CD8-positive, alpha-beta memory T cell (primary cell): ENCODE measurements at places on chromosomes 16 and 17. TPM values are rescaled to one million over a fixed set of nuclear protein-coding genes. Genes with fewer than 3 reads are reported as not detected.

ST6GALNAC2 gene
- 1.0 TPM for total RNA-seq

DNA sequence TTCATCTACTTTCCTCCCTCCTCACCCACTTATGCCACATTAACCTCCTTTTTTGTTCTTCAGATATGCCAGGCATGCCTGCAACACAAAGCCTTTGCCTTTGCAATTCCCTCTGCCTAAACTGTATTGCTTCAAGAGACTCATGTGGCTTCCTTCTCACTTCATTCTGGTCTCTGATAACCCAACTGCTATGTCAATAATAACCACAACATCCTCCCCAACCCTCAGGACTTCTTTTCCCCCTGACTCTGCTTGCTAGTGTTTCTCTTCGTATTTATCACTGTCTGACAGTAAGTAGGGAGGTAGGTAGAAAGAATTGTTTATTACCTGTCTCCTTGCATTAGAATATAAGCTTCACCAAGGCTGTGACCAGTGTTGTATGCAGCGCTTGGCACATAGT lies 22.4 kb downstream of the RBL2 start:
- DNase-seq, result peak; percentile 91

DNA sequence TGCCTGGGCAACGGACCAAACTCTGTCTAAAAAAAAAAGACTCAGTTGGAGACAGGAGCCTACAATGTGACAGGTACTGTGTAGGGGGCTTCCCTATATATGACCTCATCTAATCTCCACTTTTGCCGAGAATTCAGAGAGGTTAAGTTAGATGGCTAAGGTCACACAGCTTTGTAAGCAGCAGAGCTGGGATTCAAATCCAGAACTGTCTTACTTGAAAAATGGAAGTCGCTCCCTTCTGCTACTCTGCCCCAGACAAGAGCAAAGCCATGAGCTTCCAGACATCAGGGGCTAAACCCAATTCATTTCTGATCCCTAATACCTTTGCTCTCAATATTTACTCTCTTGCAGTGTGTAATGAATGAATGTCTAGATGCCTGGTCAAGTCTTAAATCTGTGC lies 41.5 kb upstream of the ABCC12 start:
- DNase-seq, result no peak

DNA sequence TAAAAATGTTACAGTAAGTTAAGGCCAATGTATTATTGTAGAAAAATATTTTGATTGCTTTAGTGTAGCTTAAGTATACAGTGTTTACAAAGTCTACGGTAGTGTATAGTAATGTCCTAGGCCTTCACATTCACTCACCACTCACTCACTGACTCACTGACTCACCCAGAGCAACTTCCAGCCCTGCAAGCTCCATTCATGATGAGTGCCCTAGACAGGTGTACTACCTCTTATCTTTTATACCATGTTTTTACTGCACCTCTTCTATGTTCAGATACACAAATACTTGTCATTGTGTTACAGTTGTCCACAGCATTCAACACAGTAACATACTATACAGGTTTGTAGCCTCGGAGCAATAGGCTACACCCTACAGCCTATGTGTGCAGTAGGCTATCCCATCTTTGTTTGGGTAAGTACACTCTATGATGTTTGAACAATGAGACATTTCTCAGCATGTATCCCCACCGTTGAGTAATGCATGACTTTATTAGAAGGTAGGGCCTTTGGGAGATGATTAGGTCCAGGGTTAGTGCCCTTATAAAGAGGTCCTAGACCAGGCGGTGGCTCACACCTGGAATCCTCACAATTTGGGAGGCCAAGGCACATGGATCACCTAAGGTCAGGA lies 117.8 kb downstream of the SLC39A11 start:
- DNase-seq, result no peak

TEX14 gene
- 0.20 TPM for total RNA-seq

CCL16 gene
- total RNA-seq, result not detected

GRCh38 chr16:71540-72401 lies 660 bp downstream of the RHBDF1 start:
- no peak for DNase-seq
